ENCODE measurements at places on chromosomes 16 and 17.

DNA sequence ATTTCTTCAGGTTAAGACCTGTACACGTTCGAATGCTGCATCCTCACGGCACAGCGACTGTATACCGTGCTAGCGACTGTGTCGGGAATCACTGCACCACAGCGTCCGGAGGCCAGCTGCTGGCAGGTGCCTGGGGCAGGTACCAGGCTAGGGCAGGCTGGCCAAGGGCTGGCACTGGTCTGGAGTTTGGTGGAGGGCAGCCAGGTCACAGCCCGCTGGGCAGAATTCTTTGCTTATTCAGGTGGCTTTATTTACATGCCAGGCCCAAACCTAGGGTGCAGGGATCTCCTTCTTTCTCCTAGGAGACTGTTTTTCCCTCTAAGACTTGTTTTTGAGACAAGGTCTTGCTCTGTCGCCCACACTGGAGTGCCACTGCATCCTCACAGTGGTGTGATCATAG lies 37.9 kb downstream of the COTL1 start:
- no peak for DNase-seq

- DNase-seq: no peak
Measured at GRCh38 chr17:10803830-10804475, at the start of gene TMEM238L. Gene TMEM238L, minus strand, starts transcription at chr17:10804099. Its CDS starts 136 bp downstream, at chr17:10803963.

DNA sequence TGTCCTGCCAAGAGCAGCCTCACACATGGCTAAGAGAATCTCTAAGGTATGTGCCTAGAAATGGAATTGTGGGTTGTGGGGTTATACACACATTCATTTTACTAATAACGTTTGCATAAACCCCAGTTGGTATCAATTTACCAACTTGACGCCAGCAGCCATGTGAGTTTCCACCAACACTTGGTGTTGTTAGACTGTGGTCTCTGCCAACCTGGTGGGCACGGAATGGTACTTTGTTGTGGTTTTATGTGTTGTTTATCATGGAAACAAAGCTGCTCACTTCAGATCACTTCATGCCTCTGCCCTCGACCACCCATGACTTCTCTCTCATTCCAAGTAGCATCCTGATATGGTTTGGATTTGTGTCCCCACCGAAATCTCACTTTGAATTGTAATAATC lies 152.0 kb upstream of the CDC42EP4 start:
- no peak for DNase-seq

- DNase-seq: no peak
Measured at GRCh38 chr16:85683363-85683762, 5.4 kb downstream of the GINS2 start.

- no peak for DNase-seq
Measured at GRCh38 chr16:5895976-5896375, 798.4 kb upstream of the EEF2KMT start.

- no peak for DNase-seq
Measured at GRCh38 chr17:55567240-55568214, 56.3 kb upstream of the SMIM36 start.
